ENCODE measurements at places on chromosomes 16 and 17.

- DNase-seq = no peak
Measured at GRCh38 chr17:61551255-61551742, 39.7 kb downstream of the NACA2 start.

- DNase-seq = no peak
Measured at GRCh38 chr16:49442805-49443204, 69.2 kb downstream of the C16orf78 start.

- no peak for DNase-seq
Measured at GRCh38 chr17:82489851-82490511, 29.6 kb upstream of the FOXK2 start.

DNA sequence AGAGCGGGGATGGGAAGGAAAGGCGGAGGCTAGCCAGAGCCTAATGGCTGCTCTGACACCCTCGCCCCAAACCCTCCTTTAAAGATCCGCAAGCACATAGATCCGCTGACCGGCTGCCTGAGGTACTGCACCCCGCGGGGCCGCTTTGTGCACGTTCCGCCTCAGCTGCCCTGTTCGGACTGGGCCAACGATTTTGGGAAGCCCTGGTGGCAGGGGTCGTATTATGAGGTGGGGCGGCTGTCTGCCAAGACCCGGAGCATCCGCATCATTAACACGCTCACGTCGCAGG, 663 bp downstream of the CYB5D1 start:
- DNase-seq = peak; percentile 63

DNA sequence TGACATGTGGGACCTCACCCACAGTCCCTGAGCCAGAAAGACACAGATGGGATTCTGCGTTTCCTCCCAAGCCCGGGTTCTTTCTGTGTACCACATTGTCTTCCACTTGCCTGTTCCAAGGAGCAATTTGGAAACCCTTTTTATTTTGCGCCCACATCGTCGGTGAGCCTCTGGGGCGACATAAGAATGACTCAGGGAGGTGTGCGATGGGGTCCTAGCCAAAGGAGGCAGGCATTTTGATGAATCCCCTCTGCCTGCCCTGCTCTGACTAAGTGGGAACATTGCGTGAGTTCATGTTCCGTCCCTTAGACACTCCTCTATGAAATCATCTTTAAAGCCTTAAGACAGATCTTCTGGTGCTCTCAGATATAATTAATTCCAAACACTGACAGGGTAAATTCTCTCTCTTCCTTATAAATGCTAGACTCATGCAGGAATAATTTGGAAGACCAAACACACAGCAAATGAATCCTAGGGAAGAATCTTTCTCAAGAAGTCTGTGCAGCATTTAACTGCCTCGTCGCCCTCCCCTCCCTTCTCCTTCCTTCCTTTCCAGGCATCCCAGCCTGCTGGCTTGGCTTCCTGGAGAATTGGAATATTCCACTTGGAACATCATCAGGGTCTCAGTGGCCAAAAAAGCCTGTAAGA, 52.7 kb upstream of the FOXF1 start:
- no peak for DNase-seq

DNA sequence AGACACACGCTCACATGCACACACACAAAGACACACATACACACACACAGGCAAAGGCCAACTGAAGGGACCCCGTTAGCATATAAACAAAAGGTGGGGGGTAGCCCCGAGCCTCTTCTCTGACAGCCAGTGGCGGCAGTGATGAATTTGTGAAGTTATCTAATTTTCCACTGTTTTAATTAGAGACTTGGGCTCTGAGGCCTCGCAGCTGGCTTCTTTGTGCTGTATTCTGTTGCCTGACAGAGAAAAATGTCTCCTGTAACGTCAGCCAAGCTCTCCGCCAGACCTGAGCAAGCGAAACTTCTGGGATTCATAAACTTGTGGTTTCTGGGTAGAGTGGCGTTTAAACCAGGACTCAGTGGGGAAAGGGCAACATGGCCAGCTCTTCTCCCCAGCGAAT, 113.9 kb upstream of the FOXF1 start:
- DNase-seq = no peak

- DNase-seq = no peak
Measured at GRCh38 chr17:58680038-58680369, 11.8 kb downstream of the TEX14 start.

GRCh38 chr16:16797239-16797638, 418.3 kb downstream of the NPIPA7 start:
- no peak for DNase-seq
